ENCODE measurements at places on chromosomes 4 and X. TPM values are rescaled to one million over a fixed set of nuclear protein-coding genes. Genes with fewer than 3 reads are reported as not detected.

GRCh38 chr4:30835044-30835443 lies 114.9 kb downstream of the PCDH7 start:
- H3K27ac ChIP-seq = no peak overlapping the region
- H3K4me1 ChIP-seq = peaks cover 8% of the 10 kb centered on the region
- no peak for DNase-seq
- no peaks in the 10 kb centered on the region for H3K36me3 ChIP-seq

- H3K4me3 ChIP-seq = no peak overlapping the region
- H3K27ac ChIP-seq = no peak overlapping the region
- no peaks in the 10 kb centered on the region for H3K4me1 ChIP-seq
Measured at GRCh38 chrX:9196961-9197640, 163.2 kb upstream of the FAM9B start.

- H3K4me3 ChIP-seq = no peak overlapping the region
- H3K36me3 ChIP-seq = no peaks in the 10 kb centered on the region
- no peak for DNase-seq
- no peak overlapping the region for H3K27ac ChIP-seq
- H3K27me3 ChIP-seq = peaks cover 4% of the 10 kb centered on the region
Measured at GRCh38 chr4:154593868-154594267, 3.3 kb upstream of the FGA start.

DNA sequence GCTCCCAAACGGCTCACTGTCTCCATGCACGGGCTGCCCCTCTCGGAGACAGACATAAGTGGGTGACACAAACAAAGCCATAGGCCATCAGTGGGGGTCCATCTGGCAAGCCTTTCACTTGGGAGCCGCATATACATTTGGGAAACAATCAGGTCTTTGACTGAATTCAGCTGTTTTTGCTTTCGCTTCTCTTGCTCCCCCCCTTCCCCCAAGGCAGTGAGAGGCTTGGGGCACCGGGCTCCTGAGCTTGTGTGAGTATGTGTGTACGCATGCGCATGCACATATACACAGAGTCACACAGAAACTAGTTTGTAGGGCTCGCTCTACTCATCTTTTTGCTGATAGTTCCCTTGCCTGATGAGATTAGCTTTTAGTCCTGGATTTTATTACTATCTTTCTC lies 284.4 kb downstream of the AFF2 start:
- no peaks in the 10 kb centered on the region for H3K36me3 ChIP-seq
- H3K27me3 ChIP-seq = no peaks in the 10 kb centered on the region

- peaks cover 15% of the 10 kb centered on the region for H3K27me3 ChIP-seq
- no peak overlapping the region for H3K27ac ChIP-seq
- peak; percentile 78 for DNase-seq
- no peaks in the 10 kb centered on the region for H3K36me3 ChIP-seq
- no peak overlapping the region for H3K4me3 ChIP-seq
Measured at GRCh38 chr4:76087007-76087769, 12.7 kb downstream of the ART3 start.

DNA sequence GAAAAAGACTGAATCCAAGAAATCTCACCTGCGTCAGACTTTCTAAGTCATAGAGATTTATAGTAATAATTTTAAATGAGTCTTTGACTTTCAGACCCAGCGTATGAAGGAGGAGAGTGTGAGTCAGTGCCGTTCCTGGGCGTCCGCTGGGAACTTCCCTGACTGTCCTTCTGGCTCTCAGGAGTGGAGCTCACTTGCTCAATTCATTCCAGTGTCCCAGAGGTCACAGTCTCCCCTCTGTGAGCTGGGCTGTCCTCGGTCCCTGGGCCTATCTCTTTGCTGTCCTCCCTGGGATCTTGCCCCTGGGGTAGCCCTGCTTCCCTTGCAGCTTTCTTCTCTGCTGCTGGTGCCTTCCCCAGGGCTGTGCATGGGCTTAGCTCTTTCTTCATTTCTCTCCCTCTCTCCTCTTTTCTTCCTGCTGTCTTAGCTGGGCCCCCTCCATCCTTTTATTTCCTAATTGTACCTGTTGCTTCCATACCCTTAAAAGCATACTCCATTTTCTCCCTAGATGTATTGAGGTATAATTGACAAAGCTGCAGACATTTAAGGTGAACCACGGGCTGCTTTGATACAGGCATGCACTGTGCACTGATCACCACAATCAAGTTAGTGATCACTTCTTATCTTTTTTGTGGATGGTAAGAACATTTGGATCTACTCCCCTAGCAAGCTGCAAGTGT lies 11.6 kb downstream of the SORBS2 start:
- H3K4me3 ChIP-seq = no peak overlapping the region
- no peak overlapping the region for H3K27ac ChIP-seq
- no peak for DNase-seq
- no peaks in the 10 kb centered on the region for H3K27me3 ChIP-seq
- H3K36me3 ChIP-seq = no peaks in the 10 kb centered on the region

MAGEB1 gene
- total RNA-seq = not detected

GRCh38 chr4:1416948-1417260 lies 10.7 kb upstream of the NKX1-1 start:
- H3K4me3 ChIP-seq = no peak overlapping the region
- H3K36me3 ChIP-seq = no peaks in the 10 kb centered on the region
- H3K27ac ChIP-seq = no peak overlapping the region
- DNase-seq = no peak

GRCh38 chr4:7286170-7286569 lies 93.8 kb downstream of the SORCS2 start:
- H3K36me3 ChIP-seq = no peaks in the 10 kb centered on the region
- H3K27ac ChIP-seq = no peak overlapping the region
- no peaks in the 10 kb centered on the region for H3K4me1 ChIP-seq
- peaks cover 5% of the 10 kb centered on the region for H3K27me3 ChIP-seq

GRCh38 chrX:112470551-112470950 lies 209.2 kb downstream of the LHFPL1 start:
- H3K27me3 ChIP-seq = no peaks in the 10 kb centered on the region
- no peaks in the 10 kb centered on the region for H3K4me1 ChIP-seq
- DNase-seq = no peak
- no peak overlapping the region for H3K27ac ChIP-seq
- H3K36me3 ChIP-seq = no peaks in the 10 kb centered on the region

- H3K4me1 ChIP-seq = no peaks in the 10 kb centered on the region
- H3K36me3 ChIP-seq = no peaks in the 10 kb centered on the region
- no peak for DNase-seq
- H3K4me3 ChIP-seq = no peak overlapping the region
- no peak overlapping the region for H3K27ac ChIP-seq
- H3K27me3 ChIP-seq = no peaks in the 10 kb centered on the region
Measured at GRCh38 chrX:5068550-5068949, 1160.1 kb downstream of the NLGN4X start.

- no peak overlapping the region for H3K4me3 ChIP-seq
- no peaks in the 10 kb centered on the region for H3K27me3 ChIP-seq
- H3K4me1 ChIP-seq = no peaks in the 10 kb centered on the region
- H3K27ac ChIP-seq = no peak overlapping the region
- DNase-seq = no peak
Measured at GRCh38 chr4:173859091-173859713, 329.2 kb upstream of the HAND2 start.

CYBB gene
- not detected for total RNA-seq

SASH3 gene
- total RNA-seq = not detected

GRCh38 chr4:3640587-3640962 lies 108.4 kb upstream of the LRPAP1 start:
- no peak for DNase-seq
- no peak overlapping the region for H3K4me3 ChIP-seq
- H3K36me3 ChIP-seq = no peaks in the 10 kb centered on the region
- no peak overlapping the region for H3K27ac ChIP-seq
- no peaks in the 10 kb centered on the region for H3K4me1 ChIP-seq
- no peaks in the 10 kb centered on the region for H3K27me3 ChIP-seq

DNA sequence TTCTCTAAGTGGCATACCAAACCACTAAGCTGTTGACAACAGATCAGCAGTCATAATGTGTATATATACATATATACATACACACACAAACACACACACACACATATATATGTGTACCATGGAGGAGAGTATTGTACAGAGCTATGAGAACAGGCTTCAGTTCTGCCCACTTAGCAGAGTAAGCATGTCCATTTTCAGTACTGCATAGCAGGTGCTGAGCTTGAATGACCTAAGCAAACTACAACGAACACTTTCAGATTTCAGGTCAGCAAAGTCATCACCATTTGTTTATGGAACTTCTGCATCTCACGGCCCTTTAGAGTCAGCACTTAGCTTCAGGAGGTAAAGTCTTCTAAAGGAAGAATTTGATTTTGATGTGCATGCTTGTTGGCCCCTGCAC lies 735.8 kb upstream of the ATOH1 start:
- no peaks in the 10 kb centered on the region for H3K36me3 ChIP-seq
- H3K27me3 ChIP-seq = no peaks in the 10 kb centered on the region
- no peak overlapping the region for H3K4me3 ChIP-seq
- H3K27ac ChIP-seq = no peak overlapping the region
- DNase-seq = no peak

GPRASP2 gene
- 5.3 TPM for total RNA-seq

DNA sequence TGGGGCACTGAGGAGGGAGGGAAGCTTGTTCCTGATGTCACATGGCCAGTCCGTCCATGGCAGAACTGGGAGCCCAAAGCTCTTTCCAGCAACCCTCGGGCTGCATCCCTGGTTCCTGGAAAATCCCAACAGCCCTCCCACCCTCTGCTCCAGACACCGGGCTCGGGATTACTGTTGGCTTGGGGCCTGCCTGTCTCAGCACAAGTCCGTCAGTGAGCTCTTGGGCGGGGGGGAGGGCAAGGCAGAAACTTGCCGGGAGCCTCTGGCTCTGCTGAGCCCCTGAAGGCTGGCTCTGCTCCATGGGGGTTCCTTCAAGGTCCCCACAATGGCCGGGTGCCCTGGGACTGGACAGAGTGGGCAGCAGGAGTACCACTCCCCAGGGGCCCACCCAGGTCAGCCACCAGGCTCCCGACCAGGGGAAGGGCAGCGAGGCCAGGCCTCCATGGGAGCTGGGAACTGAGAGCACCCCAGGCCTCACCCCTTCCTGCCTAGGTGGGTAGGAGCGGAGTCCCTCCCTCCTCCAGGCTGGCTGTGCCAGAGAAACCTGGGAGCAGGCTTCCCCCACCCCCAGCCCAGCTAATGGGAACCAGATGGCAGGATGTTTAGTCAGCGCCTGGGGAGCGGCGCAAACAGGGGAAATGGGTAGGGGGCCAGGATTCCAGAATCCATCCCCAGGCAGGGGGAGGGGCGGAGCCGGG lies 6.4 kb upstream of the HAUS7 start:
- H3K36me3 ChIP-seq = no peaks in the 10 kb centered on the region
- no peaks in the 10 kb centered on the region for H3K27me3 ChIP-seq
- peak overlapping the region; percentile 73 for H3K27ac ChIP-seq
- H3K4me3 ChIP-seq = no peak overlapping the region

DNA sequence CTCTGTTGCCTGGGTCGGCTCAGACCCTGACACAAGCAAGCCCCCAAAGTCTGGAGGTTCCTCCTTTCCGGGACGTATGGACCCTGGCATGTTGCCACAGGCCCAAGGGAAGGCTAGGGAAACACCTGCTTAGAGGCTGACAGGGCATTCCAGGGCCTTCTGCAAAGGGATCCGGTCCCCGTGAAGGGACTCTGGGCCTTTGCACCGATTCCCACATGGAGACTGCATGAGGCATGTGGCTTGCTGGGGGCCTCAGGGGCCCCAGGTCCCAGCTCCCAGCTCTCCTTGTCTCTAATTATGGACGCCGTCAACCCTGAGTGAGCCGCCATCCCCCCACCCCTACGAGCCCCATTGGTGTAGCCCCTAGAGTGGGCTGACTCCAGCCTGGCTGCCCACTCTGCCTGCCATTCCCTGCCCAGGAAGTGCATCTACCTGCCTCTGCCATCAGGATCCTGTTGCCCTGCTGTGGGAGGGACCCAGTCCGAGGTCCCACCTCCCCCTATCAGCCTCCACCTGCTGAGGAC lies 4.2 kb upstream of the RGS12 start:
- H3K27ac ChIP-seq = no peak overlapping the region
- no peak for DNase-seq
- no peaks in the 10 kb centered on the region for H3K36me3 ChIP-seq
- no peaks in the 10 kb centered on the region for H3K27me3 ChIP-seq

DNA sequence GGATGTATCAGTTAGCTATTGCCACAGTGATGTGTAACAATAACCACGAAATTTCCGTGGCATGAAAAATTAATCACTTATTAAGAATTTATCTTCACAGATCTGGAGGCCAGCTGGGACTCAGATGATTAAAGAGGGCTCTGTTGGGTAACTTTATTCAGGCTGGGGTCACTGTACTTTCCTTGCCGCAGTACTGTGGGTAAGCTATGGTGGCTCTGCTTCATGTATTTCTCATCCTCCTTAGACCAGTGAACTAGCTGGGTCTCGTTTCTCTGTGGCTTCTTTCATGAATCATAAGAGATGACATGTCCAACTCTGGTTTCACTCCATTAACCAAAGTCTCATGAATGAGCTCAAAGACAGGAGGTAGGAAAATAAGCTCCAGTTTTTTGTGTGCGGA lies 13.5 kb downstream of the TEX13B start:
- DNase-seq = no peak
- no peaks in the 10 kb centered on the region for H3K27me3 ChIP-seq
- H3K4me3 ChIP-seq = no peak overlapping the region
- no peak overlapping the region for H3K27ac ChIP-seq

DNA sequence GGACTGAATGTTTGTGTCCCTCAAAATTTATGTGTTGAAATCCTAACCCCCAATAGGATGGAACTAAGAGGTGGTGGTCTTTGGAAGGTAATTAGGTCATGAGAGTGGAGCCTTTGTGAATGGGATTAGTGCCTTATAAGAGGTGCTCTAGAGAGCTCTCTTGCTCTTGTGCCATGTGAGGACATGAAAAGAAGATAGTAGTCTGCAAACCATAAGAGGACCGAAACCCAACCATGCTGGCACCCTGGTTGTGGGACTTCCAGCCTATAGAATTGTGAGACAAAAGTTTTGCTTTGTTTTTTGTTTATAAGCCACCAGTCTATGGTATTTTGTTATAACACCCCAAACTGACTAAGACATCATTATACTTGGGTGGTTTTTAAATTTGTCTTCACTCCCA lies 417.1 kb downstream of the ANKRD50 start:
- DNase-seq = no peak
- H3K4me3 ChIP-seq = no peak overlapping the region
- H3K4me1 ChIP-seq = no peaks in the 10 kb centered on the region
- H3K36me3 ChIP-seq = no peaks in the 10 kb centered on the region
- no peaks in the 10 kb centered on the region for H3K27me3 ChIP-seq

DNA sequence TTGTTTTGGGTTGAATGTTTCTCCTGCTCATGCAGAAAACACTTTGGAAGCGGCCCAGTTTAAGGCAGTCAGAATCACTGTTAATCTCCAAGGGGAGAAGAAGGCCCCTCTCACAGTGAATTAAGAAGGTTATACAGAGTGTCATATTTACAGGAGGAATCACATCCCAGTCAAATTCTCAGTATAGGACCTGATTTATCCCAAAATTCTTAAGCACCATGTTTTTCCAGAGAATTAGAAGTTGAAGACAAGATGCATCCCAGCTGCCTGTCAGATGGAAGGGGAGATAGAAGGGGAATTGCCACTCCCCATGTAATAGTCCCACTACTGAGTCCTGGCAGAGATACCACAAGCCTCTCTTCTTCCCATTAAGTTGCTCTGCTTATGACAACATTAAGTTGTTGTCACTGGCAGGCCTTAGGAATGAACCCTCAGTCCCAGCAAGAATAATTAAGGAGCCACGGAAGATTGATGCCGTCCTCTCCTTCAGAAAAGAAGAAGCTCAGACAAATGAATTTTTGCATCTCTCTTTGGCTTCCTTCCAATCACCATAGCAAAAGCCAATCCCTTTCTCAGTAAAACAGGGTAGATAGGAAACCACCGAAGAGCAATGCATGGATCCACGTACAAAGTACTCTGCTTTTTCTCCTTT lies 138.4 kb downstream of the LDB2 start:
- no peak for DNase-seq
- no peaks in the 10 kb centered on the region for H3K27me3 ChIP-seq
- no peaks in the 10 kb centered on the region for H3K4me1 ChIP-seq
- H3K4me3 ChIP-seq = no peak overlapping the region

GRCh38 chr4:127832585-127832984 lies 48.1 kb upstream of the PLK4 start:
- H3K27me3 ChIP-seq = no peaks in the 10 kb centered on the region
- no peak for DNase-seq
- no peaks in the 10 kb centered on the region for H3K36me3 ChIP-seq
- H3K27ac ChIP-seq = no peak overlapping the region
- no peak overlapping the region for H3K4me3 ChIP-seq
